Anterior cingulate cortex (tissue), 58 donors: ENCODE measurements at places on chromosomes 6 and 20.

- no peak for DNase-seq
Measured at GRCh38 chr6:13362412-13362811, 34.1 kb upstream of the TBC1D7 start.

- no peak for DNase-seq
Measured at GRCh38 chr6:111430605-111431376, 52.2 kb downstream of the REV3L start.

- no peak for DNase-seq
Measured at GRCh38 chr6:136160250-136160649, 89.9 kb downstream of the MTFR2 start.

GRCh38 chr6:122352981-122353664, 46.3 kb upstream of the HSF2 start:
- no peak for DNase-seq

DNA sequence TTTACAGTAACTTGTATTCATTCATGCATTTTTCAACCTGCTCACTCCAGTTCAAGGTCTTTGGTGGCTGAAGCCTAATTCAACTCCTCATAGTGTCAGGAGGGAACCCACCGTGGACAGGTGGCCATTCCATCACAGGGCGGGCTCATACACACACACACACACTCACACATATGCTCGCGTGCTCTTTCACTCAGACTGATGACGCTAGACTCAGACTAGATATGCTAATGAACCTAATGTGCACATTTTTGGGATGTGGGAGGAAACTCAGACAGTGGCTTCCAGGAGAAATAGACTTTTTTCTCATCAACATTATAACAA, 56.7 kb downstream of the TRIM27 start:
- no peak for DNase-seq

DNA sequence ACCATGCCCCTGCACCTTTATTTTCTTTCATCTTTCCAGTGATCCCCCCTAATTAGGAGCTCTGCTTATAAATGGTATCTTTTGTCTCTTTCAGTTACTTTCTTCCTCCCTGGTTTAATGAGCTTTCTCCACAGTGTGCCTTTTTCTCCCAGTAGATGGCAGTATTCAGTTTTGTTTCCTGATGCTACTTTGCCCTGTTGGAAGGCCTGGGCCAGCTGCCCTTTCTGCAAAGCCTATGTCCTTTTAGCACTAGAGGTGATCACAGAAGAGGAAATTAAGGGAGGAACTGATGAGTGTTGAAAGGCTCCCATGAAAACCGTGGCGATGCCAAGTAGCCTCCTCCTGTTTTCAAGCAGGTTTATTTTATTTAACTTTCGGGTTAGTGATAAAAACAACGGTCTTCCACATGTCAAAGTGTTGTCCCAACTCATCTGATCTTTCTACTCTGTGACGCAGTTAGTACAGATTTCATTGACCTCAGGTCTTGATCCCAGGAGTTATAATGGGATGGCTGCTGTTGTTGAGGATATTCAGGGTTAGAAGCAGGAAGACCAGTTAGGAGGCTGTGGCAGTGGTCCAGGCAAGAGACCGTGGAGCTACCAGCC, 184.2 kb upstream of the BMP2 start:
- DNase-seq: peak; percentile 1
